ENCODE measurements at places on chromosomes 5 and 9. TPM values are rescaled to one million over a fixed set of nuclear protein-coding genes. Genes with fewer than 3 reads are reported as not detected.

- H3K27me3 ChIP-seq, result no peaks in the 10 kb centered on the region
- H3K4me3 ChIP-seq, result peak overlapping the region; percentile 90
- H3K27ac ChIP-seq, result peak overlapping the region; percentile 98
- no peak for DNase-seq
These were observed 451 bp downstream of the LPAR1 start for GRCh38 chr9:111037708-111038330.

GRCh38 chr5:108634617-108635288 is 112.9 kb upstream of the FER start:
- H3K27me3 ChIP-seq, result no peaks in the 10 kb centered on the region
- no peaks in the 10 kb centered on the region for H3K36me3 ChIP-seq
- H3K4me1 ChIP-seq, result no peaks in the 10 kb centered on the region
- no peak overlapping the region for H3K27ac ChIP-seq

- no peak for DNase-seq
- H3K4me3 ChIP-seq, result no peak overlapping the region
- H3K27me3 ChIP-seq, result no peaks in the 10 kb centered on the region
- H3K27ac ChIP-seq, result no peak overlapping the region
- H3K4me1 ChIP-seq, result no peaks in the 10 kb centered on the region
These were observed 53.7 kb downstream of the PRRC2B start for GRCh38 chr9:131447600-131447999.

The KIAA0825 gene
- 7.9 TPM for total RNA-seq

The SPAAR gene
- 8.6 TPM for total RNA-seq

- H3K4me1 ChIP-seq, result no peaks in the 10 kb centered on the region
- no peaks in the 10 kb centered on the region for H3K36me3 ChIP-seq
- H3K27ac ChIP-seq, result no peak overlapping the region
These were observed 114.2 kb downstream of the FEM1C start for GRCh38 chr5:115430374-115430773.

GRCh38 chr9:4491626-4491975 is 1.3 kb downstream of the SLC1A1 start:
- H3K4me3 ChIP-seq, result peak overlapping the region; percentile 93
- no peak overlapping the region for H3K27ac ChIP-seq
- no peak for DNase-seq
- H3K36me3 ChIP-seq, result no peaks in the 10 kb centered on the region

- no peaks in the 10 kb centered on the region for H3K36me3 ChIP-seq
- H3K27ac ChIP-seq, result peak overlapping the region; percentile 99
- H3K4me3 ChIP-seq, result peak overlapping the region; percentile 99
These were observed 1.7 kb downstream of the PHF2 start for GRCh38 chr9:93577975-93578682.

- H3K4me3 ChIP-seq, result no peak overlapping the region
- no peak overlapping the region for H3K27ac ChIP-seq
- no peak for DNase-seq
- no peaks in the 10 kb centered on the region for H3K4me1 ChIP-seq
These were observed 15.9 kb downstream of the NFIL3 start for GRCh38 chr9:91407580-91408318.

DNA sequence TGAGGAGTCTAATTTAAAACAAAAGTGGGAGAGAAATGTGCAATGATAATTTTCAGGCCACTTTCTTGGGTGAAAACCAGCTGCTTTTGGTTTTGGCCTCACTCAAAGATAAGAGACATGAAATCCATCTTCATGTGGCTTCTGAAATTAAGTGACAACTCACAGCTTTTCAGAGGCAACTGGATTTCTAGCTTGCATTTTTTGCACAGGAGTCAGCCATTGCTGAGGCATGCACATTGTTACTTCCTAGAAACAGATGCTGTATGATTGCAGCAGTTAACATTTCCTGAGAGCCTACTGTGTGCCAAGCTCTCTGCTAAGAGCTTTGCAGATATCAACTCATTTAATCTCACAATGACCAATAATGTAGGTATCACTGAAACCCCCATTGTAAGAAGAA is 562.6 kb downstream of the NR2F1-AS1 start:
- no peak overlapping the region for H3K27ac ChIP-seq
- H3K36me3 ChIP-seq, result no peaks in the 10 kb centered on the region
- H3K27me3 ChIP-seq, result no peaks in the 10 kb centered on the region
- H3K4me1 ChIP-seq, result no peaks in the 10 kb centered on the region
- no peak for DNase-seq

DNA sequence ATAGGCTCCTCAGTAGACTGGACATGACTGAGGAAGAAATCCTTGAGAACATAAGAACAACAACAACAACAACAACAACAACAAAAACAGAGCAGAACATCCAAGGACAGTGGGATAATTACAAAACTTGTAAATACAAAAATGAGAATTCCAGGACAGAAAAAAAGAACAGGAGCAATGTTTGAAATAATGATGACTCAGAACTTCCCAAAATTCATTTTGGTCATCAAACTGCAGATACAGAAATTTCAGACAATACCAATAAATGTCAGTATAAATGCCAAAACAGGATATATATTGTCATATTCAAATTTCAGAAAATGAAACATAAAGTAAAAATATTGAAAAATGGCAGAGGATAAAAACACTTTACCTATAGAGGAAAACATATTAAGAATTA is 259.0 kb downstream of the TRIM36 start:
- H3K4me3 ChIP-seq, result no peak overlapping the region
- no peaks in the 10 kb centered on the region for H3K36me3 ChIP-seq
- H3K27me3 ChIP-seq, result no peaks in the 10 kb centered on the region
- no peaks in the 10 kb centered on the region for H3K4me1 ChIP-seq
- no peak for DNase-seq

The SPINK4 gene
- not detected for total RNA-seq

The SHOC1 gene
- total RNA-seq, result not detected

The NOL6 gene
- 14.2 TPM for total RNA-seq

The QRFP gene
- total RNA-seq, result not detected

DNA sequence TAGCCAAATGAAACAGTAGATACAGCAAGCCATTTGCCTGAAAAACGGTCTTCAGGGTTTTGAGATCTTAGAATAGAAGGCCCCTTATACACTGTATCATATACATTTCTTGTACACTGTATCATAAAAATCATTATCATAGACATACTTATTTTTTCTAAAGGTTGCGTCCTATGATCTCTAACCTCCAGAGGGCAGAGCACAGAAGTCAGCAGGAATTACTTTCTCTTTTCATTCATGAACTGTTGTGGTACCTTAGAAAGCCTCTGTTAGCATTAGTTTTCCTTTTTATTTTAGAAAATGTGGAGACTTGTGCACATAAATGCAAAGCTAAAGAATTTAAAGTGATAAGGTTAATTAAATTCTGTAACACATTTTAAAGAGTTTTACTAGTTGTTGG is 115.4 kb downstream of the OXCT1 start:
- no peak overlapping the region for H3K4me3 ChIP-seq
- DNase-seq, result no peak
- no peaks in the 10 kb centered on the region for H3K36me3 ChIP-seq
- H3K27me3 ChIP-seq, result no peaks in the 10 kb centered on the region

The RXRA gene
- total RNA-seq, result 31.0 TPM

GRCh38 chr5:148790545-148791333 is 35.7 kb upstream of the ADRB2 start:
- H3K27me3 ChIP-seq, result no peaks in the 10 kb centered on the region
- H3K36me3 ChIP-seq, result no peaks in the 10 kb centered on the region
- DNase-seq, result no peak
- no peaks in the 10 kb centered on the region for H3K4me1 ChIP-seq

- no peaks in the 10 kb centered on the region for H3K27me3 ChIP-seq
- H3K4me1 ChIP-seq, result peaks cover 7% of the 10 kb centered on the region
- no peak for DNase-seq
- no peak overlapping the region for H3K4me3 ChIP-seq
These were observed 234.5 kb upstream of the MAP3K1 start for GRCh38 chr5:56580864-56581263.

- no peak overlapping the region for H3K27ac ChIP-seq
- no peak for DNase-seq
- no peak overlapping the region for H3K4me3 ChIP-seq
- H3K36me3 ChIP-seq, result no peaks in the 10 kb centered on the region
- no peaks in the 10 kb centered on the region for H3K4me1 ChIP-seq
- no peaks in the 10 kb centered on the region for H3K27me3 ChIP-seq
These were observed 334.6 kb upstream of the MPDZ start for GRCh38 chr9:13614060-13614459.

GRCh38 chr5:179833056-179833708 is 12.5 kb downstream of the SQSTM1 start:
- H3K27ac ChIP-seq, result peak overlapping the region; percentile 54
- H3K27me3 ChIP-seq, result no peaks in the 10 kb centered on the region
- H3K4me3 ChIP-seq, result no peak overlapping the region

DNA sequence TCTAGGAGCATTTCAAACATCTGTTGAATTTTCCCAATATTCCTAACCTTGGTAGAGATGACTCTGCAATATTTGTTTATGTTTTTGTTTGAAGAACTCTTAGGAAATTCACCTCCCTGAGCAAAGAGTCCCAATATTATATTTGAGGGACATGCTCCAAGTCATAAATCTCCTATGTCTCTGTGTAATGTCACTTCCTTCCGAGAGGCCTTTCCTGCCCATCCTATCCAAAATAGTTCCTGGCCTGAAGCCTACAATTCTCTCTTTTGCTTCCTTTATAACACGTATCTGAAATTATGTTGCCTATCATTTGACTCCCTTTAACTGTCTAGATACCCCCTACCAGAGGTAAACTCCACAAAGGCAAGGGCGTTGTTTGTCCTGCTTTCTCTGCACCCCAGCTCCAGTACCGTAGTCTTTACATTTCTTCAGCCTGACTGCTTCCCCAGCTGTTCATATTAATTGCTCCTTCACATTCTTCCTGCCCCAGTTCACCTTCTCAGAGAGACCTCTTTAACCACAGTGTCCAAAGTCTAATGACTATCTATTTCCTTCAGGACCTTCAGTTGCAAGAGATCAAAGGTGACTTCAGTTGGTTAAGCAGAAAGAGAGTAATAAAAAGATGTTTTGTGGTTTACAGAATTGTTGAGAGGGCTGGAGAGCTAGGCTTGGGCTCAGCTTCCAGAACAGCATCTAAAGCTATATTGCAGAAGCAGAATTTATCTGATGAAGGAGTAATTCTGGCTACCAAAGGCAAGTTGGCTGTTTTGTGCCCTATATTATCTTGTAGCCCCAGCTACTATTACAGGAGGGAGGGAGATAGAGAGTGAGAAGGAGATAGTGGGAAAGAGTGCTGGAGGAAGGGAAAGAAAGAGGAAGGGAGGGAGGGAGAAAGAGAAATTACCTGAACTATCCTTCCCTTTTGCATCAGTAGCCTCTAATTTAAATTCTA is 109.3 kb upstream of the TMEM161B start:
- DNase-seq, result no peak
- H3K4me3 ChIP-seq, result no peak overlapping the region
- H3K4me1 ChIP-seq, result no peaks in the 10 kb centered on the region
- H3K27ac ChIP-seq, result no peak overlapping the region
- no peaks in the 10 kb centered on the region for H3K36me3 ChIP-seq
- no peaks in the 10 kb centered on the region for H3K27me3 ChIP-seq

GRCh38 chr5:82873452-82873851 is 203.7 kb downstream of the TMEM167A start:
- DNase-seq, result no peak
- H3K4me3 ChIP-seq, result no peak overlapping the region
- H3K27me3 ChIP-seq, result no peaks in the 10 kb centered on the region
- no peaks in the 10 kb centered on the region for H3K36me3 ChIP-seq
- no peaks in the 10 kb centered on the region for H3K4me1 ChIP-seq
- no peak overlapping the region for H3K27ac ChIP-seq

DNA sequence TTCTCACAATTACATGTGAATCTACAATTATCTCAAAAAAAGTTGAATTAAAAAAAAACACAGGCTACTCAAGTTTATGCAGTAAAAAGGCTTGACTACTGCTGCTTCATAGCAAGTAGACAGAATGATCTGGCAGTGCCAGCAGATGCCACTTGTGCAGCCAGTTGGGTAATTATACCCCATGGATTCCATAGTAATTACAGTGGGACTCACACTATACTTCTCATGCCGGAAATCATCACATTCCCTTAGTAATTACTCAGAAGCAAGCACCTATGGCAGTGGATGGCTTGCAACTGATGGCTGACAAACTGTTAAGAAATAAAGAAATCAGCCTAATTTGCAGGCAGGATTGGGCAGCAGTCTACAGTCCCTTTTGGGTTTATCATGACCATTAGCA is 463.2 kb upstream of the KLF4 start:
- DNase-seq, result no peak
- no peaks in the 10 kb centered on the region for H3K4me1 ChIP-seq
- no peak overlapping the region for H3K27ac ChIP-seq
- no peaks in the 10 kb centered on the region for H3K27me3 ChIP-seq
- H3K4me3 ChIP-seq, result no peak overlapping the region

The CAMK2A gene
- total RNA-seq, result under 0.01 TPM

The SLCO6A1 gene
- total RNA-seq, result not detected

The NKD2 gene
- not detected for total RNA-seq

The SLC12A7 gene
- 21.4 TPM for total RNA-seq

The SLC6A7 gene
- total RNA-seq, result 0.16 TPM

DNA sequence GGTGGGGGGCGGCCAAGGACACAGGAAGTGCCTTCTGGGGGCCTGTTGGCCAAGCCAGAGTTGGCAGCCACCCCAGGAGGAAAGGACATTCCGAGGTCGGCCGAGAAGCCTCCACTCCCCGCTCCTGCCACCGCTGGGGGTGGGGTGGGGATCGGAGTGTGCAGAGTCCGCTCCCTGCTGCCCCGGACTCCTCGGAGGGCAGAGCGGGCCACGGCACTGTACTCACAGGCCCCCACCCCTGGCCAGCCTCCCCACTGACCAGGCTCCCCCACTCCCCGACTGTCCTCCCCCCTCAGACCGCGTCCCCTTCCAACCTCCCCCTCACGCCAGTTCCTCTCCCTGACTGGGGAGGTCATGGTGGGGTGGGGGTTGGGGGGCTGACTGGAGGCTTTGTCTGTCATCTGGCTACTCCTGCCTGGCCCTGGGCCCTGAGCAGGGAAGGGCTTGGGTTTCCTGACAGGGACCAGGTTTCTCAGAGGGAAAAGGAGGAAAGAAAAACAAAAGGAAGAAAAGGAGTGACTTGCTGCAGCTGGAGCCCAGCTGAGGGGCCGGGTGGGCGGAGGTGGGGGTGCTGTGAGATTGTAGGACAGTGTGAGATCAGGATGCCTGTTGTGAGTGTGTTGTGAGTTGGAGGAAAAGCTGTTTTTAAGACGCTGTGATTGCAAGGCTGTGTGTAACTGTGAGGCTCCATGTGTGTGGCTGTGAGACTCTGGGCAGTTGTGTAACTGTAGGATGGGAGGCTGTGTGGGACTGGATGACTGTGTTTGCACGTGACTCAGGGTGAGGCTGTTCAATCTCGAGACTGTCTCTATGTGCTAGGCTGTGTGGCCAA is 29.7 kb downstream of the CNTFR start:
- H3K4me3 ChIP-seq, result peak overlapping the region; percentile 57
- no peak for DNase-seq
- peak overlapping the region; percentile 42 for H3K27ac ChIP-seq
- H3K4me1 ChIP-seq, result peaks cover 5% of the 10 kb centered on the region

- no peaks in the 10 kb centered on the region for H3K4me1 ChIP-seq
- no peaks in the 10 kb centered on the region for H3K27me3 ChIP-seq
- no peak for DNase-seq
- H3K36me3 ChIP-seq, result no peaks in the 10 kb centered on the region
- no peak overlapping the region for H3K4me3 ChIP-seq
These were observed 430.0 kb upstream of the FTMT start for GRCh38 chr5:121421646-121422045.

The PAEP gene
- not detected for total RNA-seq

The SKP2 gene
- total RNA-seq, result 9.2 TPM

Measured in breast epithelium (tissue), 4 donors.